GM12865 (cell line): ENCODE measurements at places on chromosomes 7 and 10.

- DNase-seq, result no peak
Observed at GRCh38 chr7:75045881-75046280, 27.7 kb downstream of the RCC1L start.

- no peak for DNase-seq
Observed at GRCh38 chr7:81669476-81670105, 100.3 kb downstream of the HGF start.

GRCh38 chr10:71314028-71314693 is 4.9 kb upstream of the SLC29A3 start:
- DNase-seq, result peak; percentile 61

GRCh38 chr10:133088179-133088955 is 643 bp downstream of the ADGRA1 start:
- DNase-seq, result no peak

DNA sequence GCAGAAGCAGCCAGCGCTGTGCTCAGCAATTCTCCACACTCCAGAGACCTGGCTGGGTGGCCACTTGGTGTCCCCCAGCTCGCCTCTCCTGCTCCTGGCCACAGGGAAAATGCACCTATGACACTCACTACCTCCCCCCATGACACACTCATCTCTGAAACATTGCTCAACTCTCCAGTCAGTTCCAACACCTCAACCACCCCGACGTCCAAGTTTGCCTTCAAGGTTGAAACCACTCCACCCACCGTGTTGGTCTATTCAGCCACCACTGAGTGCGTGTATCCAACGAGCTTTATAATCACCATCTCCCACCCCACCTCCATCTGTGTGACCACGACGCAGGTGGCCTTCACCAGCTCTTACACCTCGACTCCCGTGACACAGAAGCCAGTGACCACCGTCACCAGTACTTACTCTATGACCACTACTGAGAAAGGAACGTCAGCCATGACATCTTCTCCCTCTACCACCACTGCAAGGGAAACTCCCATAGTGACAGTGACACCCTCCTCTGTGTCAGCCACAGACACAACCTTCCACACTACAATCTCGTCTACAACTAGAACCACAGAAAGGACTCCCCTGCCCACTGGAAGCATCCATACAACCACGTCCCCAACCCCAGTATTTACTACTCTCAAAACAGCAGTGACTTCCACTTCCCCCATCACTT is 2.7 kb downstream of the MUC3A start:
- no peak for DNase-seq

- DNase-seq, result peak; percentile 25
Observed at GRCh38 chr7:101428093-101428866, 65.6 kb downstream of the COL26A1 start.

- no peak for DNase-seq
Observed at GRCh38 chr10:124870854-124871425, 69.3 kb downstream of the ABRAXAS2 start.

DNA sequence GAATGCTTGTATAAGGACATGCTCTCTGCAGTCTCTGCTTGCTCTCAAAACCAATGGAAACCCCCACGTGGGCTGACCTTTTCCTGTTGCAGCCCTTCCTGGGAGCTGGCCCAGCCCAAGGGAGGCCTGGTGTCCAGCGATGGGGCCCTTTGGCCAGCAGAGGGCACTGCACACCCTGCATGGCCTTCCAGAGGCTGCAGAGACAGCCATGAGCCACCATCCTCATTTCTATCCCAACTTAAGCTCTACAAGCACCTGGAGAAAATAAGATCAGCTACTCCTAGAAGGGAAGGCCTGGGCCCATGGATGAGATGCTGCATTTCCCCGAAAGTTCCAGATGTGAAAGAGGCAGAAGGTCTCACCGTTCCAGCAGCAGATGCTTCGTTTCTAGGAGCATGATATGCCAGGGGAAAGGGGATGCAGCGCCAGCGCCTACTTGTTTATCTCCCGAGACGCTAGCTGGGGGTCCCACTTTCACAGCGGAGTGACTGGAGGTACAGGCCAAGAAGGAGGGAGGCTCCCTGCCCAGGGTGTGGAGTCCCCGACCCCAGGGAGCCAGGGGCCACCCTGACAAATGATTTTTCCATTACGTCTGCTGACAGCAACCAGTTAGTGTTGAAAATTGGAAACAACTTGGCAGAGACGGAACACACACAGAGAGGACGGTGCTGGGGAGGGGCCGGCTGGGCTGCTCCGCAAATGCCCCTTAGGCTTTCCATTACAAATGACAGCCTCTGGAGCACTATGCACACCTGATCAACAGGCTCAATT is 106.4 kb downstream of the ZRANB1 start:
- peak; percentile 74 for DNase-seq

GRCh38 chr7:109835577-109835976 is 1255.3 kb upstream of the LRRN3 start:
- no peak for DNase-seq

DNA sequence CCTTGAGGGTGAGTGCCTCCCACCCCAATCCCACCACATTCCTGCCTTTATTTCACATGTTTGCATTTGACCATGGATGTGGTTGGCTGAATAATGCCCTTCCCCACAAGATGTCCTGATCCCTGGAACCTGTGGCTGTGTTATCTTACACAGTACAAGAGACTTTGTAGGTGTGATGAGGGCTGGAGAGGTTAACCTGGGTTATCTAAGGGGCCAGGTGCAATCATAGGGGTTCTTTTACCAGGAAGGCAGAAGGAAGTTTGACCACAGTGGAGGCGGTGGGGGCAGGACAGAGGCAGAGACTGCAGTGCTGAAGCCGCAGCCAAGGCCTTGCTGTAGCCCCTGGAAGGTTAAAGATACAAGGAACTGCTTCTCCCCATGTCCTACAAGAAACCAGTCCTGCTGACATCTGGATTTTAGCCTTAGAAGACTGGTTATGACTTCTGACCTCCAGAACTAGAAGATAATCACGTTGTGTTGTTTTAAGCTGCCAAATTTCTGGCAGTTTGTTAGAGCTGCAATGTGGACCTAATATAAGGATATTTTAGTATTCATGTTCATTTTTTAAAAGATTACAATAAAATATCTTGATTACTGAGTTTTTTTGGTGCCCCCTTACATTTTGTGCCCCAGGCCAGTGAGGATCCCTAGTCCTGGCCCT is 136.6 kb downstream of the ARHGAP22 start:
- DNase-seq, result no peak

GRCh38 chr10:2306081-2306480 is 568.8 kb upstream of the ADARB2 start:
- DNase-seq, result no peak

- DNase-seq, result peak; percentile 79
Observed at GRCh38 chr7:157495594-157495993, 158.8 kb downstream of the DNAJB6 start.
